Aorta (tissue), 5 donors: ENCODE measurements at places on chromosomes 13 and 19. TPM values are rescaled to one million over a fixed set of nuclear protein-coding genes. Genes with fewer than 3 reads are reported as not detected.

KLK4 gene
- not detected for total RNA-seq

RASA3 gene
- 34.8 TPM for total RNA-seq

KCNJ14 gene
- 1.1 TPM for total RNA-seq

MBD3L2 gene
- not detected for total RNA-seq

SOX21 gene
- total RNA-seq: not detected

DHPS gene
- total RNA-seq: 50.1 TPM

SYMPK gene
- total RNA-seq: 49.8 TPM

LILRA1 gene
- total RNA-seq: 2.0 TPM

MAP4K1 gene
- 13.2 TPM for total RNA-seq

SIX5 gene
- 17.8 TPM for total RNA-seq

RFPL4AL1 gene
- total RNA-seq: not detected

ZNF442 gene
- total RNA-seq: 3.6 TPM

CRX gene
- not detected for total RNA-seq

WDR88 gene
- not detected for total RNA-seq

TYROBP gene
- total RNA-seq: 98.9 TPM

LIM2 gene
- not detected for total RNA-seq

PRR20A gene
- not detected for total RNA-seq

KLHL1 gene
- total RNA-seq: not detected

ZNF536 gene
- 1.2 TPM for total RNA-seq

KLK12 gene
- not detected for total RNA-seq

LRRC63 gene
- not detected for total RNA-seq

DLL3 gene
- not detected for total RNA-seq

CGB1 gene
- total RNA-seq: not detected

RGCC gene
- total RNA-seq: 19.3 TPM

IQCN gene
- 12.2 TPM for total RNA-seq

CXCL17 gene
- not detected for total RNA-seq

FLT3LG gene
- 17.6 TPM for total RNA-seq

LGALS14 gene
- not detected for total RNA-seq

EBI3 gene
- 3.3 TPM for total RNA-seq

SERPINE3 gene
- not detected for total RNA-seq

FKRP gene
- 19.1 TPM for total RNA-seq

OVOL3 gene
- not detected for total RNA-seq

DDX49 gene
- total RNA-seq: 25.0 TPM

BRSK1 gene
- 18.5 TPM for total RNA-seq

RASAL3 gene
- total RNA-seq: 10.9 TPM

CLASRP gene
- total RNA-seq: 105 TPM

RPL18 gene
- total RNA-seq: 909 TPM

GPR183 gene
- total RNA-seq: 18.7 TPM

GPC5 gene
- 1.5 TPM for total RNA-seq
